ENCODE measurements at places on chromosomes 11 and 22.

DNA sequence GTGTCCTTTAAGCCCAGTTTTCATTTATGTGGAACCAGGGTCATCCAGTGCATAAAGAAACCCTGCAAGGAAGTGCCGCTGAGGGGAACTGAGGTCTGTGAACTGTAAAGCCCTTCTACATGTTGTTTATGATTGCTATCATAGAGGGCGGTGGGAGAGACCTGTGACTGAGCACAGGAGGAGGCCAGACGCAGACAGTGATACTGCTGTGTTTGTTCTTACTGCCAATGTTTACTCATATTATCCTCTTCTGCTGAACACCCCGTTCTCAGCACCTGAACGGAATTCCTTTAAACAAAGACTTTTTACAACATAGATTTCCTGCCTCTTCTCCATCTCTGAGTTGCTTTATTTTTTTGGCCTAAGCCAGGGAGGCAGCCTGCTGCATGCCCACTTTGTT lies 967 bp upstream of the GALNT18 start:
- no peak overlapping the region for H3K27ac ChIP-seq
- DNase-seq = no peak
- H3K27me3 ChIP-seq = peaks cover 59% of the 10 kb centered on the region
- peaks cover 12% of the 10 kb centered on the region for H3K4me1 ChIP-seq
- H3K4me3 ChIP-seq = no peak overlapping the region

GRCh38 chr11:26987731-26988130 lies 6.2 kb upstream of the FIBIN start:
- H3K27ac ChIP-seq = no peak overlapping the region
- H3K27me3 ChIP-seq = no peaks in the 10 kb centered on the region
- no peaks in the 10 kb centered on the region for H3K36me3 ChIP-seq
- no peak overlapping the region for H3K4me3 ChIP-seq

- H3K36me3 ChIP-seq = peaks cover 96% of the 10 kb centered on the region
- DNase-seq = no peak
- H3K4me1 ChIP-seq = peaks cover 74% of the 10 kb centered on the region
- H3K27ac ChIP-seq = no peak overlapping the region
- H3K27me3 ChIP-seq = no peaks in the 10 kb centered on the region
- H3K4me3 ChIP-seq = no peak overlapping the region
These were observed 7.7 kb downstream of the PITPNB start for GRCh38 chr22:27911330-27911729.

GRCh38 chr22:27596133-27596870 lies 205.3 kb downstream of the MN1 start:
- H3K4me1 ChIP-seq = no peaks in the 10 kb centered on the region
- H3K27ac ChIP-seq = no peak overlapping the region
- peaks cover 9% of the 10 kb centered on the region for H3K27me3 ChIP-seq
- no peak overlapping the region for H3K4me3 ChIP-seq

- H3K4me3 ChIP-seq = no peak overlapping the region
- no peaks in the 10 kb centered on the region for H3K36me3 ChIP-seq
- no peaks in the 10 kb centered on the region for H3K4me1 ChIP-seq
- peak; percentile 86 for DNase-seq
- H3K27ac ChIP-seq = no peak overlapping the region
These were observed 43.0 kb upstream of the USP47 start for GRCh38 chr11:11798586-11799438.

DNA sequence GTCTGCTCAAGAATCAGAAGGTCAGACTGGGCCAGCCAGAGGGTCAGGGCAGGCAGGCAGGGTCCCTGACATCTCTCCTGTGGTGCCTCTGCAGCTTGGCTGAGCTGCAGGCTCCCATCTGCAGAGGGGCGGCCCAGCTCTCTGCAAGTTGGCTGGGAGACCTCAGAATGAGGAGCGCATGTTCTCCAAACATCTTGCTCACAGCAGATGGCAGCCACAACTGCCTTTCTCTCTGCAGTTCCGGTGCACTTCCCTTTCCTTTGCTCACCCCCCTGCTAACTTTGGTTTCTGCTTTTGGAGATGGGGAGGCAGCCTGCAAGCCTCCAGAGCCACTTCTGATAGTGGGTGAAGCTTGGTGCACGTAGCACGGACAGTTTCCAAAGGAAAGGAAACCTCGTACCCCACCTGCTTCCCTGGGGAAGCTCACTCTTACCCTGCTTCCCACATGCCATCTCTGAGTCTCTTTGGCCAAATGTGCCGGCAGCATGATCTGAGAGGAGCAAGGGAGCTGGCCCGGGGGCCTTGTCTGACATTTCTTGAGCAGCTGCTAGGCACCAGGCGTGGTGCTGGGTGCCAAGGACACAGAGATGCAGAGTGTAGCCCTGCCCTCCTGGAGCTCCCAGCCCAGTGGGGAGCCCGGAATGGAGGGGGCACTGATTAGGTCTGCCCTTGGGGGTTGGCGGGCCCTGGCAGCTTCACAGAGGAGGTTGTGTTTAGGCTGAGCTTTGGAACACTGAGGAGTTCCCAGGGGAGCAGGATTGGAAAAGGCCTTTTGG lies 18.2 kb downstream of the DAGLA start:
- H3K27ac ChIP-seq = no peak overlapping the region
- no peaks in the 10 kb centered on the region for H3K36me3 ChIP-seq
- no peak for DNase-seq
- no peaks in the 10 kb centered on the region for H3K27me3 ChIP-seq
- H3K4me1 ChIP-seq = peaks cover 31% of the 10 kb centered on the region
- no peak overlapping the region for H3K4me3 ChIP-seq

GRCh38 chr11:20881328-20882079 lies 212.1 kb downstream of the NELL1 start:
- no peaks in the 10 kb centered on the region for H3K4me1 ChIP-seq
- no peak overlapping the region for H3K4me3 ChIP-seq

DNA sequence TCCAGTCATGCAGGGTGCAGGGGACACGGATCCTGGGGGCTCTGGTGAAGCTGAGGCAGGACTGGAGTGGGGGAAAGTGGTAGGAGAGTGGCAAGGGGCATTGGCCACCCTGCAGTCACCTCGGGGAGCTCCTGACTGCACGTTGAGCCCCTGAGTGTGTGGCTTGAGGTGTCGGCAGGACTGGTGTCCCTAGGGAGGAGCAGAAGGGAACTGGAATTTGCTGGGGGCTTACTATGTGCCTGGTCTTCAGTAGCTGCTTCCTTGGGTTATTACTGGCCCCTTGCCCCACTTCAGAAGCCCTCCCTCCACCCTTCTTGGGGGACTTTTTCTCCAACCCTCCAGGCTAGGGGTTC lies 31.5 kb downstream of the IFT27 start:
- no peak overlapping the region for H3K4me3 ChIP-seq
- H3K36me3 ChIP-seq = no peaks in the 10 kb centered on the region
- peaks cover 21% of the 10 kb centered on the region for H3K27me3 ChIP-seq

- DNase-seq = no peak
- peaks cover 44% of the 10 kb centered on the region for H3K4me1 ChIP-seq
- H3K36me3 ChIP-seq = no peaks in the 10 kb centered on the region
- H3K27me3 ChIP-seq = no peaks in the 10 kb centered on the region
These were observed 41.9 kb upstream of the PCF11 start for GRCh38 chr11:83115026-83115425.

DNA sequence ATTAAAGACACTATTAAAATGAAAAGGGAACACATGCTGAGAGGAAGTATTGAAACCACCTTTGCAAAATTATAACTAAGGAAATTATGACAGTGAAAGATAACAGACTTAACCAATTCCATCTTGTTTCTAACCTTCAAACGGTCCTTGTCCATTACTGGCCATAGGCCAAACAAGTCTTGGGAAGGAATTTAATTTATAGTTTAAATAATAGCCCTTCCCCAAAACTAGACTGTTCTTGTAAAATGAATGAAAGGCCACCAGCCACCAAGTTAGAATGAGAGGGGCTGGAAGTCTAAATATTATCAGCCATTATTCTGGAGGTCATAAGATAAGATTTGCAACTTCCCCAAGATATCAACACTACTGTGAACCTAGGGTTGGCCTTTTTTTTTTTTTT lies 1.8 kb upstream of the TALDO1 start:
- peaks cover 19% of the 10 kb centered on the region for H3K36me3 ChIP-seq
- no peaks in the 10 kb centered on the region for H3K27me3 ChIP-seq
- peaks cover 18% of the 10 kb centered on the region for H3K4me1 ChIP-seq
- no peak for DNase-seq
- no peak overlapping the region for H3K4me3 ChIP-seq

GRCh38 chr22:49753276-49753890 lies 74.3 kb downstream of the BRD1 start:
- H3K4me3 ChIP-seq = no peak overlapping the region
- no peaks in the 10 kb centered on the region for H3K36me3 ChIP-seq
- peak; percentile 8 for DNase-seq

GRCh38 chr11:61791737-61792309 lies 576 bp downstream of the TMEM258 start:
- no peaks in the 10 kb centered on the region for H3K27me3 ChIP-seq
- peaks cover 90% of the 10 kb centered on the region for H3K36me3 ChIP-seq
- H3K4me1 ChIP-seq = peaks cover 53% of the 10 kb centered on the region
- peak overlapping the region; percentile 100 for H3K27ac ChIP-seq

DNA sequence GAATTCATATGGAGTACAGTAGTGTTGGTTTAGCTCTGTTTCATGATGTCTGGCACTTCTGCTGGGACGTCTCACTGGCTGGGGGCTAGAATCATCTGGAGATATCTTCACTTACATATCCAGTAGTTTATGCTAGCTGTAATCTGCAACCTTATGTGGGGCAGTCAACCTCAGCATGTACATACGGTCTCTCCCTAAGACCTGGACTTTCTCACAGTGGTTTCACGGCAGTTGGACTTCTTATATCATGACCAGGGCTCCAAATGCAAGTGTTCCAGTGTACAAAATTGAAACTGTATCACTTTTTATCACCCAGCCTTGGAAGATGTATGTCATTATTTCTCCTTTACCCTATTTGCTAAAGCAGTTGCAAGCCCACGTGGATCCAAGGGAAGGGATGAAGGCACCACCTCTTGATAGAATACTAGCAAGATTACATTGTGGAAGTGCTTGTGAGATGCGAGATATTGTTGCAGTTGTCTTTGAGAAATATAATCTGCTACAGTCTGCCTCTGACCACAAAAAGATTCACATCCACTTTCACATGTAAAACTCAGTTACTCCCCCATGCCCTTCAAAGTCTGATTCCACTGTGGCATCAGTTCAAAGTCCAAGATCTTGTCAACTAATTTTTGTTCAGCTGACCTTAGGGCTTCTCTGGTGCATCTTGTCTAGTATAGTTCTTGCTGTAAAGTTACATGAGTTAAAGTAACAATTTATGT lies 316.6 kb upstream of the NCAM1 start:
- no peak for DNase-seq
- no peak overlapping the region for H3K4me3 ChIP-seq
- no peaks in the 10 kb centered on the region for H3K4me1 ChIP-seq
- no peak overlapping the region for H3K27ac ChIP-seq
- H3K36me3 ChIP-seq = no peaks in the 10 kb centered on the region

DNA sequence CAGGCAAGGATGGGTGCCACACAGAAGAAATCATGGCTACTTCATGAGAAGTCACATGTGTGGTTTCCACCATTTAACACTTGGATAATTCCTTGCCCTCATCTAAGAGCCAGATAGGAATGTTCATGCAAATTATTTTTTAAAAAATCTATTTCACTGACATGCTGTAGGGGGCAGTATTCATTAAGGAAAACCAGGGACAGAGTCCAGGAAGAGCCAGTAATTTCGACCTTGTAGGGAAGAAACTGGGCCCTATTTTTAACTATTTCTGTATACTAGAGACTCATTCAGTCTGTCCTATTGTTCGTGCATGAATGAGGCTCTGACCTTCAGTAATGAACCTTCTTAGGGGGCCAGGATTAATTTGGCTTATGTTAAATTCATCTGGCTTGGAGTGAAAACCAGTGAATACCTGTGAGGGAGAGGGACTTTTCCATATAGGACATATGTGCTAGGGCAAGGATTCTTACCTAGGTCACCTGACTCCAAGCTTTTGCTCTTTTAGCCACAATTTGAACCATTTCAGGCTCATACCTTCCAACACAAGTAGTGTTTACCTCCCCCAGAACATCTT lies 192.7 kb downstream of the NAV2 start:
- H3K27me3 ChIP-seq = no peaks in the 10 kb centered on the region
- no peak overlapping the region for H3K27ac ChIP-seq
- no peaks in the 10 kb centered on the region for H3K4me1 ChIP-seq

DNA sequence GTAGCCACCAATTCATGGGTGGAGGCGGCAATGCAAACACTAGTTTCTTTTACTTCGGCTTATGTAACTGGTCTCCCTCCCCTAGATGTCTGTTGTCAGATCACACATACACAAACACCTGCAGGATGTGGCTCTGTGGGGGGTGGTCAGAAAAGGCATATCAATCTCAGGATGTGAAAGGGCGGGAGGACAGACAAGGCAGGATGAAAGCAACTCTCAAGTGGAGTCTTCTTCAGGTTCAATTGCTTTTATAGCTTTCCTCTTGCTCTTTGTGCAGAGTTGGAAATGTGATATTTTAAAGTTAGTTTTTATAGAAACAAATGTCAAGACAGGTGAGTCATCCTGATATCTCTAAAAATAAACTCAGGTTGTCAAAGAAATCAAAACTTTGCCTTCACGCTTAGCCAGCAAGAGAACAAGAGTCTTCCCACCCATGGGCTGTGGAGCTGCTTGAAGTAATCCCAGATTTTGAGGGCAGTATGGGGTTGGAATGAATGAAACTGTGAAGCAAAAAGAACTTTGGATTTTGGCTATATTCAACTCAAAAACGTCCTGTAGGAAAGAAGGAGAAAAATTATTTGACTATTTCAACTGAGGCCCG lies 423.4 kb downstream of the GUCY1A2 start:
- no peaks in the 10 kb centered on the region for H3K27me3 ChIP-seq
- no peaks in the 10 kb centered on the region for H3K36me3 ChIP-seq
- H3K4me3 ChIP-seq = no peak overlapping the region
- no peak overlapping the region for H3K27ac ChIP-seq
- no peak for DNase-seq

DNA sequence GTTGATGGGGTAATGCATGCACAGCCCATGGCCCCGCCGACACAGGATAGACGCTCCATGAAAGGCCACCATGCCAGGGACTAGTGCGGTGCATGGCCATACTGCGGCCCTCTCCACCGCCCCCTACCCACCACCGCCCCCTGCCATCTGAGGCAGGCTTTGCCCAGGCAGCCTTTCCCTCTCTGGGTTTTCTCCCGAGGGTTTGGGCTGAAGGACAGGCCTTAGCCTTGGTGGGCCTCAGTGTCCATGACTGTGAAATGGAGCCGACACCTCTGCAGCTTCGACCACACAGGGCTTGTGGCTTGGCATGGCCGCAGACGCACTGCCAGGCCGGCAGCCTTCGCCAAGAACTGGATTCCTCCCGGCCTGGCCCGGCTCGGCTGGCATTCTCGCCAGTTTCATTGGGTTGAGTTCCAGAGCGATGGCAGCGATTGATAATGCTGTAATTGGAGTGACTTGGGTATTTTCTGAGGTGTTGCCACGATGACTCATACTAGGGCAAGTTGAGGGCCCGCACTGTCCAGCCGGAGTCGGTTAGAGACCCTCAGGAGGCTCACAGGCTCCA lies 111.3 kb downstream of the WNT7B start:
- H3K27ac ChIP-seq = no peak overlapping the region
- DNase-seq = no peak
- peaks cover 58% of the 10 kb centered on the region for H3K27me3 ChIP-seq
- peaks cover 12% of the 10 kb centered on the region for H3K4me1 ChIP-seq
- no peaks in the 10 kb centered on the region for H3K36me3 ChIP-seq

GRCh38 chr11:128603752-128604414 lies 16.5 kb upstream of the ETS1 start:
- H3K36me3 ChIP-seq = no peaks in the 10 kb centered on the region
- no peak for DNase-seq
